ENCODE measurements at places on chromosomes 7 and 10.

DNA sequence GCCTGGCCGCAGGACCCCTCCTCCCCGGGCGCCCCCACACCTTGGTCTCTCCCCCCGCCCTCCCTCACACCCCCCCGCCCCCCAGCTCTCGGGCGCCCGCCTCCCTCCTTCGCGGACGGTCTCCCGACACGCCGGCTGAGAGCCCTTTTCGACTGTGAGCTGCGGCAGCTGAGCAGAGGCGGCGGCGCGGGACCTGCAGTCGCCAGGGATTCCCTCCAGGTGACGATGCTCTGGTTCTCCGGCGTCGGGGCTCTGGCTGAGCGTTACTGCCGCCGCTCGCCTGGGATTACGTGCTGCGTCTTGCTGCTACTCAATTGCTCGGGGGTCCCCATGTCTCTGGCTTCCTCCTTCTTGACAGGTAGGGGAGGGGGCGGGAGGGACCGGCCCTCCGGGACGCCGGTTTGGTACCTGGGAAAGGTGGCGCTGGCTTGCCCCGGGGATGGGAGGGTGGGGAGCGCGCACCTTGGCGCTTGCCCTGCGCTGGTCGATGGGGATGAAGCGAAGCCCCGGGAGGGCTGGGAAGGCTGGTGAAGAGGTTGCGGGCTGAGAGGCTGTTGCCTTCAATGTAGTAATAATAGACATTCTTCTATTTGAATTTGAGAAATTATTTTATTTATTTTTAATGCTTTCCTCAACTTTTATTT is at the start of gene BMPER:
TSS of gene BMPER (plus strand) at position 151 of the 644 bp plus-strand sequence. CDS start at position 226, 75 bp downstream.
- no peak for DNase-seq

DNA sequence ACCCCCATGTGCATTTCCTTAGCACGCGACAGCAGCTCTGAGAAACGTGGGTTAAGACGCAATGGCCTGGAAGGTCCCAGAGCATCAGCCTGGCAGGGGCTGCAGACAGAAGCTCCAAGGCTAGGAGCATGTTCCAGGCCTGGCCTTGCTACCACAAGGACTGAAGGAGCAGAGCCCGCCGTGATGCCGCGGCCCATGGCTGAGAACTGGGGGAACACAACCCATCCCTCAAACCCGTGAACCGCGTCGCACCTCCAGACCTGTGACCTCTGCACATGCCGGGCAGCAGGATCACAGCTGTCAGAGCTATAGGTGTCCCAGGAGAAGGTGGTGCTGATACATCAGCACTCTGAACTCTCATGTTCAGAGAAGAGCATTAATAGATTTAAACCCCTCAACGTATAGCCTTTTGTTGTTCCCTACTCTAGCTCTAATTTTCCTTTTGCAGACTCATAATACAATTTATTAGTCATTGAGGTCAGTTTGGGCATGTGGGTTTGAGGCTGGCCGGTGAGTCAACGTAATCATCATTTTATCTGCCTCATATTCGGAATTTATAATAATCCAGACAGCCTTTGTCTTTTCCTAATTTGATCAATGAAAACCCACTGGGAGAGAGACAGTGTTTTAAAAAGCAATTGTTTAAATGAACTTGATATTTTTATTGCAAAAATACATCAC is 222.5 kb upstream of the TCERG1L start:
- DNase-seq: no peak

DNA sequence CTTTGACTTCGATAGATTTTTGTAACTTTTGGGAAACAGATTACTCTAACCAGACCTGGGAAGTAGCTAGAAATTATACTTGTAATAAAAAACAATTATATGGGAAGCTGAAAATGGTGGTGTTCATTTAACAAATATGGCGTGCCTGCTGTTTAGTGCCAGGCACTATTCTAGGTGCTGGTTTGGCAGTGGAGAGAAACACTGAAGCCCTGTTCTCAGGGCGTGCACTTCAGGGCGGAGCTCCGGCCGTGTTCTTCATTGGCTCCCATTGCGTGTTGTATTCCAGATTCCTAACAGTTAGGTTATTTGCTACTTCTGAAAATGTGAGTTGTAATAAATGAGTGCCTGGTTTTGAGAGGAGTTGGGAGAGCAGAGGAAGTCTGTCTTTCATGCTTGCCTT is 38.6 kb downstream of the DNAJB6 start:
- no peak for DNase-seq

DNA sequence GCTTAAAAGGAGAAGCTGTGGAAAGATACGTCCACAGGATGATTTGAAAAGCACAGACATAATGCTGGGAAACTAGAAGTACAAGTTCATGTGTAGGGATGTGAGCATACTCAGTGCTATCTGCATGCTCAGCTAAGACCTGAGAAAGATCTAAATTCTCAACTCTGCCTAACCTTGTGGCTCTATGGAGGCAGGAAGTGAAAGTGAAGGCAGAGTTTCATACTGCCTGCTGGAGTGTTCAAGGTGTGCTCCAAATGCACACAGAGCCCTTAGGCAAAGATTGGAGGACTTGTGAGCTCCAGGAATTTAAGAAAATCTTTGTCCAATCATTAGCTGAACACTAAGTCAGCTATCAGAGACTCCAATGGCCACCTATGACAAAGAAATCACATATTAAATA is 190.9 kb downstream of the RNLS start:
- no peak for DNase-seq

- no peak for DNase-seq
These were observed 139.0 kb upstream of the ADCY1 start for GRCh38 chr7:45435131-45435530.

Measured in T-cell (primary cell).